BE2C (cell line): ENCODE measurements at places on chromosomes 3 and 15.

- no peak for DNase-seq
Measured at GRCh38 chr3:53147903-53148400, 13.1 kb upstream of the PRKCD start.

DNA sequence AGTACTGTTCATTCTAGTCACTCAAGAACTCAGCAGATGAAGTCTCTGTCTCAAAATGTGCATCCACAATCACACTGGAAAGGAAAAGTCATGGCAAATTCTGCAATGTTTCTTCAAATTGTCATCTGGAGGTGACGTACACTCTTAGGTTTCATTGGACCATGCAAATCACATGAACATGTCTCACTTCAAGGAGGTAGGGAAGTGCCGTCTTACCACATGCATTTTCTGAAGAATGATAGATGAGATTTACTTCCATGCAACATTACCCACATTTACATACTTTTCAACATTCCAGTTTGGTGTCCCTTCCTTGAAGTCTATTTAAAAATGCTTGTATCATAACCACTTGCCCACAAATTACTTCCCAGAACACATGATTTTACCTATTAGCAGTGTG is 107.9 kb upstream of the SATB1 start:
- no peak for DNase-seq

GRCh38 chr15:49863431-49864224 is 242.8 kb downstream of the DTWD1 start:
- DNase-seq: no peak

GRCh38 chr15:81191701-81192100 is 5.0 kb upstream of the IL16 start:
- DNase-seq: no peak

- peak; percentile 11 for DNase-seq
Measured at GRCh38 chr3:120678331-120678947, 3.6 kb downstream of the HGD start.

DNA sequence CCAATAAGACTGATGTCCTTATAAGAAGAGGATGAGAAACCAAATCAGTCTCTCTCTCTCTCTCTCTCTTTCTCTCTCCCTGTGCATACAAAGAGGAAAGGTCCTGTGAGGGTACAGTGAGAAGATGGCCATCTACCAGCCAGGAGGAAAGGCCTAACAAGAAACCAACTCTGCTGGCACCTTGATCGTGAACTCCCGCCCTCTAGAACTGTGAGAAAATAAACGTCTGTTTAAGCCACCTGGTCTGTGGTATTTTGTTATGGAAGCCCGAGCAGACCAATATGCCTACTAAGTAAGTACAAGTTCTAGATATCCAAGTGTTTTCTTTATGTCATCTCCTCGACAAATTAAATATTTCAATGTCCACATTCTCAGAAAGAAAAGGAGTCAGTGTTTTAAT is 44.9 kb upstream of the TMC3 start:
- DNase-seq: no peak

- DNase-seq: peak; percentile 23
Measured at GRCh38 chr3:104273046-104273649, 1093.6 kb upstream of the ALCAM start.

GRCh38 chr3:177746337-177746933 is 549.2 kb upstream of the TBL1XR1 start:
- DNase-seq: no peak

DNA sequence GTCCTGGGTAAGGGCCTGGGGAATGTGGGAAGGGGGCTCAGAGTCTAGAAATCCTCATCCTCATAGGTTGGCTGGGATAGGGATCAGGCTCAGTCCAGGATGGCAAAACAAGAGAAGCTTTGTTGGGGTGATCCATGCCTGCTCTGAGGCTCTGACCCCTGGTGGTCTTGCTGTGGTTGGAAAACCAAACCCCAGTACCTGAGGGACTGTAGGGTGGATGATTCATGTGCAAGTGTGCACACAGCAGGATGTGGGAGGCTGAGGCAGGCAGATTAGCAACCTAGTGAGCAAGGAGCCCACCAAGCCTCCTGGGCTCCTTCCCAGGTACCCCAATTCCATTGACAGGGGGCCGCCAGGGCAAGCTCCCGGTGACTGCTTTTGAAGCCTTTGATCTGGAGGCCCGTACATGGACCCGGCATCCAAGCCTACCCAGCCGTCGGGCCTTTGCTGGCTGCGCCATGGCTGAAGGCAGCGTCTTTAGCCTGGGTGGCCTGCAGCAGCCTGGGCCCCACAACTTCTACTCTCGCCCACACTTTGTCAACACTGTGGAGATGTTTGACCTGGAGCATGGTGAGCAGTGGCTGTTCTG is 3.1 kb downstream of the KLHDC8B start:
- DNase-seq: no peak

DNA sequence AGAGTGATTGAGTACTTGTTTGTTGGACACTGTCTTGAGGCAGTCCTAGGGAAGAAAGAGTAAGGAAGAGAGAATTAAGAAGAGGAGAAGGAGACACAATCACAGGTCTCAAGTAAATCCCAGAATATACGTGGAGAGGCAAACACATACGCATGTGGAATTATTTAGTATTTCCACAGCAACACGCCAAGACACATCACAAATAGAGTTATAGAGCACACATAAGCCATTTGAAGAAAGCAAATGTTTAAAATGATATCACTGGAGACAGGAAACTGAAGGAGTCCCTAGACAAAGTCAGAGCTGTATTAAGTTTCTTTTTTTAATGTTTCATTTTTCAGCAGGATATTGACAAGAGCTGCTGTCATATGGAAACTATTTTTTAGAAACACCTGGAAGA is 206.1 kb upstream of the LRIG1 start:
- no peak for DNase-seq

DNA sequence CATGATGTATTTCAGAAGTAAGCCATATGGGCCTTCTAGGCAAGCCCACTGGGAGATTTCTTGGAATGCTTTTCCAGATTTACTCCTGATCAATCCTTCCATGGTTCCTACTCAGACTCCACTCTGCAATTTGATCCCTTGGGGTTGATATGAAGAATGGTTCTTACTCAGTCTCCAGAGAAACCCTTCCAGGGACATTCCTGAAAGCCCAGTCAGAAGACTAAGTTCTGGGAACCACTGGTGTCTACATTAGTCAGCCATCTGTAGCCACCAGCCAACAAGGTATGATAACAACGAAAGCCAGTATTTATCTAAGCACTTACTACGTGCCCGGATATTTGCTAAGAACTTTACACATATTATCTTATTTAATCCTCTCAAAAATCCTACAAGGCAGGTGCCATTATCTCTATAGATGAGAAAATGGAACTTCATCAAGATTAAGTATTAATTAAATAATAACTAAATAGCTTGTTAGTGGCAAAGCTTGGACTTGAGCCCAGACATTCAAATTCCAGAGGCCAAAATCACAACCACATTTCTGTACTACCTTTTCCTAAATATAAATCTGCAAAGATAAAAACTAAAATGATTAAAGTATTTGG is 32.7 kb downstream of the ZNF385D start:
- DNase-seq: no peak

GRCh38 chr3:124322966-124323365 is 331.0 kb upstream of the ROPN1 start:
- no peak for DNase-seq
